ENCODE measurements at places on chromosomes 2 and 18.
A peak's percentile ranks its signal among the peaks of the same experiment; 100 is the strongest.

DNA sequence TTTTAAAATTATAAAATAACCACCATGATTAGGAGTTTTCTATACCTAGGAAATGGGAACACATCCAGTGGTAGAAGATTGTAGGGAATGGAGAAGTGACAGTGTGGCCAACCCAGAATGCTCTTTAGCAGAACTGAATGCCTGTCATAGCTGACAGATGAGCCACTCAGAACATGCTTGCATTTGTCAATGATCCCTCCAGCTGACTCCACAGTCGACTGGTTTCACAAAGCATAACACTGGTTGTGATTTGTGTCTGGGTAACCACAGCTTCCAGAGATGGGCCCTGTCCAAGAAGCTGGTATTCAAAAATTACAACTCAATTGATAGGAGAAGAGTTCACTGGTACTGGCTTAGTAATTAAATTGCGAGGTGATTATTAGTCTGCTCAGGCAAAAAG, 9.0 kb upstream of the CTIF start:
- no peak for DNase-seq

GRCh38 chr2:230781130-230781797, 68.6 kb downstream of the CAB39 start:
- DNase-seq = no peak

- no peak for DNase-seq
Observed at GRCh38 chr2:32742376-32742775, 114.5 kb downstream of the TTC27 start.

GRCh38 chr2:180983468-180984242, 3.2 kb downstream of the UBE2E3 start:
- DNase-seq = peak; percentile 78

DNA sequence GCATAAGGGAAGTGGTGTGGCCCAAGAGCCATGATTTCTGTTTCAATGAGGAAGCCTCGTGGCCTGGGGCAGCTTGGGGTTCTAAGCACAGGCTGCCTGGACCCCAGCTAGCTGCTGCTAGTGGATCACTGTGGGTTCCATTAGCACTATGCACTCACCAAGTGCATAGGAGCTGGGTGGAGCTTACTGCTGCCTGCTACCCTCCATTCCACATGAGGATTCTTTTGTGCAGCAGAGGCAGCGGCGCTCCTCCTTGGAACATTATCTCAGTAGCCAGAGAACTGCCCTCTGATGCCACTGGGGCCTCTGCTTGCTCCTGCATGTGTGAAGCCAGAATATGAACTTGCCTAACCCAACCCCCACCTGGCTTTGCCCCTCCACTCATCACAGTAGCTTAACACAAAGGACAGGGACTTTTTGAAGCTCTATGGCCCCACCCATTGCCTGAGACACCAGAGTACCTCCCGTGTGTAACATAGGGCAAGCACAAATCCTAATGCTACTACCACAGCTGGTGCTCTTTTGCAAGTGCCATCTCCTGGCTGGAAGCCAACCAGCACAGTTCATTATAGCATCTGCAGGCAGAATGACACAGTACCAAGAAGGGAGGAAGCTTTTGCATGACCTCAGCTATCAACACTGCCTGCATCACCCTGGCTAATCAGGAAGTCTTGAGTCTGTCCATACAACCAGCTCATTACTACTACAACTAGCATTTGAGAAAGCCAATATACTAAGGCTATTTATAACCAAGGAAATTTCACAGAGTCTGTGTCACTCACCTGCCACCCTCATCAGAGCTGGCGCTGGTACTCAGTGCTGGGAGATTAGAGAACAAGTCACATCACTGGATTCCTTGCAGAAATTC, 297.0 kb upstream of the GULP1 start:
- DNase-seq = peak; percentile 51

DNA sequence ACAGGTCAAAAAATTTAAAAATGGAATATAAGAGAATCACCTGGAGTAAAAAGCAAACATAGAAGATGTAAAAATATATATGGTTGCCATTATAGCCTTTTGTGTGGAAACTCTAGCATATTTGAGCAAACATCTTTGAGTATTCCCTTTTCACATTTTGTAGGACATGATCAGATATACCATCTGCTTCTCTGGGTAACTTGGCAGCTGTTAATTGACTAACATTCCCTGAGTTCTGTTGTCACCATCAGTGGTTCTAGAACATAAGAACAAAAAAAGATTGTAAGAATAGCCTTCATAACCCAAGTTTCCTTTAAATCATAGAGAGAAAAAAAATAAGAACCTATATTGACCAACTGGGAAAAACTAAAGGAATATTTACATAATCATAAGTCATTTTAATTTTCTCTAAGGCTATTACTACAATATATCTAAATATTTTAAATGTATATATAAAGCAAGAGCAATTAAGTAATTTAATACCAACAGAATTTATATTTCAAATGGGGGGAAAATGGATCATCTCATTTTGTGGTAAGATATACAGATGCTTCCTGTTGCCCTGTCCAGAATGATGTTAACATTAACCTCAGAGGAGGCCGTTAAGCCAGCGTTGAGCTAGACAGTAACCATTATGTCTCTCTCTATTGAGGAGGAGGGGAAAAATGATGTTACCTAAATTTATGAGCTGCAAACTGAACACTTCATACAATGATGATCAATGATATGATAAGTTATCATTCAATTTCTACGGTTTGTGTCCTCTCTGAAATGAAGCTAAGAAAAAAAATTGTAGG, 9.8 kb upstream of the INO80D start:
- no peak for DNase-seq

GRCh38 chr2:201273330-201273983, 13.1 kb downstream of the CASP8 start:
- DNase-seq = no peak

DNA sequence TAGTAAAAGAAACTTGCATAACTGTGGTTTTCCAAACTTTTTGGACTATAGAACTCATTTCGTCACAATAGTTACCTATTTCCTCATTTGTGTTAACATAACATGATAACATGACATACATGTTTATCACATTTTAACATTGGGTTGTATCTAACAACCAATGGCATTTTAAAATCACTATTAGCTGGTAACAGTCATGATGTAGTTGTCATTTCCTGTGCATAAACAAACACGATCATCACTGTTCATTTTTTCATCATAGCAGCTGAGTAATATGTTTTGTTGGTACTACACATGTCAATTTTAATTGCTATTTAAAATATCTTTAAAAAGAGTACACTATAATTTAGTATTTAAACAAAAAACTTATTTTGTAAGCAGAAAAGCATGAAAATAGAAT, 402.4 kb downstream of the SATB2 start:
- DNase-seq = no peak

- peak; percentile 12 for DNase-seq
Observed at GRCh38 chr2:45888167-45888566, 236.7 kb downstream of the PRKCE start.

- peak; percentile 37 for DNase-seq
Observed at GRCh38 chr2:86661333-86661732, 37.7 kb upstream of the RNF103 start.

DNA sequence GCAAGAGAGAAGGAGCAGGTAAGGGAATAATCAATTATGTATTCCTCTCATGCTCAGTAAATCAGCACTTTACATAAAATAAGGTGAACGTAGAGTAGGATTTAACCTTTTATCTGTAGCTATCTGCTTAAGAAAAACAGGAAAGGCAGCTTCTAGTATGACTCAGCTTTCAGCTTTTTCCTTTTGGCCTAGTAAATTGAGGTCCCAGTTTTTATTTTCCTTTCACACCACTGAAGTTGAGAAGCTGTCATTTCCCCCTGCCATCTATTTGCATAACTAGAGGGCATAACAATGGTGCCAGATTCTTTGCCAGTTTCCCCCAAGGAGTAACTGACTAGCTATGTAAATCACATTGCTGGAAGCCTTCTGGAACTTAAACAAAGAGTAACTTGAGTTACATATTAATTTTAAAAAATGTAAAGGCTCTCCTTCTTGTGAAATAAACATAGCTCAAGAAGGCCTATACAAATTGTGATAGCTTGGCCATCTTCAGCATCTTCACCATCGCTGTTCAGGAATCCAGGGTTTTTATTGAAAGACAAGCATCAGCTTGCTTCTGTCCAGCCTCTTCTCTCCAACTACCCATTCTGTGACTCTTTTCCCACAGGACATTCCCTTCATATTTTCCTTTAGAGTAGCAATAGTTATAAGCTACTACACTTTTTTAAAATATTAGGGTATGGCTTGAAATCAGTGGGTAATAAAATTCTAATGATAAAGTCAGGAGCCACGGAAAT, 97.0 kb downstream of the KYNU start:
- no peak for DNase-seq

DNA sequence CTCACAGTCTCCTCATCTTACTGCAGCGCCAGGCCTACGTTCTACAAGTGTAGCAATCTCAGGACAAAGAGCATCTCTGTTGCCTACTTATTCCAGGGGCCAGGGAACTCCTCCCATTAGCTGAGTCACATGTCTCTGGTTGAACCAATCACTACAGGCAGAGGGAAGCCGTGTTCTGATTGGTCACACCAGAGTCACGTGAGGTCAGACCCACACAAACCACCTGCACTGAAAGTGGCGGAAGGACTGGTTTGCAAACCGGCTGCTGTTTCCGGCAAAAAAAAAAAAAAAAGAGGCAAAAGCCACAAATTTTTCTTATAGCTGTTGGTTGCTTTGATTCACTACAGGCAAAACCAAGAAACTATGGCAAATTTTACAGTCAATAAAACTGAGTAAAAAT, 21.9 kb upstream of the USP14 start:
- peak; percentile 99 for DNase-seq

DNA sequence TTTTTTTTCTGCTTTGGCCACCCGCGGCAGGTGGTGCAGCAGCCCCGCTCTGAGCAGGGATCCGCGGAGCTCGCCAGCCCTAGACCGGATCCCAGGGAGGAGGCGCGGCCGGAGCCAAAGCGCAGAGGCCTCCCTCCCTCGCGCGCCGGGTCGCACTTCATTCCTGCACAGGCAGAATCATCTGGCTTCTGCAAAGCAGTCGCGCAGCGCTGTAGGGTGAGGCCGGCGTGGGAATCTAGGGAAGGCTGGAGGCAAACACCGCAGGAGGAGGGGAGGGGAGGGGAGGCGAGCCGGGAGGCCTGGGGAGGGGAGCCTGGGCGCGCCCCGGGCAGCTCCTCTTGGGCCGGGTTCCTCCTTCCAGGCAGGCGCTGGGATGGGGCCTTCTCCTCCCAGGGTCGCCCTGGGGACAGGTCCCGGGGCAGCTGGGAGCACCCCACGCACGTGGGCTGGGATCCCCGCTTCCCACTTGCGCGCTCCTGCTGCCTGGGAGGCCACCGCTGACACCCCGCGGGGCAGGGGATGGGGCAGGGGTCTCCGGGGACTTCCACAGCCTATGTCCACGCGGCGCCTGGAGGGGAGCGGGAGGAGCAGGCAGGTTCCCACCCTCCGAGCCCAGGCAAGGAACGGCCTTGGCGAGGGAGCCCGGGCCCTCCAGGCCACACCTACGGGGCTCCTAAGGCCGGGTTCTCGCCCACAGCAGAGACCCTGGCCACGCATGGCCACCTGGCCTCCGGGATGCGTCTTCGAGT, 45.0 kb downstream of the MBP start:
- no peak for DNase-seq

- DNase-seq = no peak
Observed at GRCh38 chr2:224432003-224432579, 30.2 kb upstream of the FAM124B start.

DNA sequence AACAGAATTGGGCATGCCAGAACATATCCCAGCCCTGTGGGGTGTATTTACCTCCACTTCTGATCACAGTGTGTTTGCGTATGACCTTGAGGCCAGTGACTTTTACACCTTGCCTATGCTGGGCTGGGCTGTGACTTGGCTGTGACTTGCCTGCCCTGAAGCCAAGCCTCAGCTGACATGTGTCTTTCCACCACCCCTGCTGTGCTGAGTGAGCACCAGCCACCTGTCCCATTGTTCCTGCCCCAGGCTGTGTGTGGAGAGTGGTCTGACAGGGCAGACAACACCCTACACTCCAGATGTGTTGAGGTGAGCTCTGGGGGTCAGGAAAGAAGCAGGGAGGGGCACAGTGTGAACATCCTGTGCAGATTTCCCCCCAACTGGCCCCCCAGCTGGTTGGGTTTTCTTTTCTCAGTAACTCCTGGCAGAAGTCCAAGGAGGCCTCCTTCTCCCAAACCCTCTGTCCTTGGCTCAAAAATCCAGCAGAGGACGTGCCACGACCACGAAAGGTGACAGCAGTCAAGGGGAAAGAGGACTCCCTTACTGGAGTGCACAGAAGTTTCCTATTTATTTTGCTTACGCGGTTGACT, 5.1 kb upstream of the STEAP3 start:
- no peak for DNase-seq

DNA sequence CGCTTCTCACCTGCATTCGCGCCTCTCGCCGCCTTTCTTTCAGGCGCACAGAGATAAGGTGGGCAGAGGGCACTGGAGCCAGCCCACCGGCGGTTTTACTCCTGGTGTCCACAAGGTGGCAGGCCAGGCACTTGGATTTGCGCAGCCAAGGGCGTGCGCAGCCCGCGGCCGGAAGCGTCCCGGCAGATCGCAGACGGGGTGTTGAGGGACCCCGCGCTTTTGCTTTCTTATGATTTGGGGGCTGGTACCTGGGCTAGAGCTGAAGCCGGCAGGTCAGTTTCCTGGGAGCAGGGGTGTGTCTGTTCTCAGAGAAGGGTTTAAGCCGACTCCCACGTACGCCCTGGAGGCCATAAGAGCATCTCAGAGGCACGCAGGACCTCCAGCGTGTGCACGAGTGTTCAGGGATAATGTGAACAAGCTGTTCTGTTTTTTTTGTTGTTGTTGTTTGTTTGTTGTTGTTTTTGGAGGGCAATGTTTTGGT, 305.6 kb upstream of the CXCR4 start:
- peak; percentile 86 for DNase-seq

DNA sequence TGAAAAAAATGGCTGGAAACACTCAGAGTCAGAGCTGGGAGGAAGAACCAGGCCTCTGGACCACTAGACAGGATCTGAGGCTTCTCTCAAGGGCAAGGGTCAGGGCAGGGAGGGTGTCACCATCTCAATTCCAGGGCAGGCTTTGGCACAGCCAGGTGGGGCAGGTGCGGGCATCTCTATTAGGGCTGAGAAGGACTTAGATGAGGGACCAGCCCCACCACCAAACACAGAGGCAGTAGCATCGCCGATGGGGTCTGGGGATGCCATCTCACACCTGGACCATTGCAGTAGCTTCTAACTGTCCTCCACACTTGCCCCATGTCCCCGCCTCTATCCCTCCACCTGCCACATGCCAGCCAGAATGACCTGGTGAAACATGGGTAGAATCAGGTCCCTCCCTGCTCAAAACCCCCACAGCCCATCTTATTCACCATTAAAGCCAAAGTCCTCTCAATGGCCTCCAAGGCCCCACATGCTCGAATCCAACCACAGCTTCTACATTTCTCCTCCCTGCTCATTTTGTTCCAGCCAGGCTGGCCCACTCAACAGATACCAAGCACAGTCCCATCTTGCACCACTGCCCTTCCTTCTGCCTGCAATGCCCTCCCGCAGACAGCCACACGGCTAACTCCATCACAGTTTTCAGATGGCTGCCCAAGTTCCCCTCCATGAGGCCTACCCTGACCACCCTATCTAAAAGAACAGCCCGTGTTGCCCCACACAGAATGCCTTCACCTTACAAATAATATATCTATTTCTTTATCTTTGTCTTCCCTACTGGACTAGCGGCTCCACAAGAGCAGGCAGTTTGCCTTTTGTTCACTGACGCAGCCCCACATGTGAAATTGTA, 177.4 kb downstream of the SMAD2 start:
- DNase-seq = no peak

- DNase-seq = peak; percentile 7
Observed at GRCh38 chr2:120456867-120457266, 110.9 kb downstream of the INHBB start.
